Stomach (tissue), 19 donors: ENCODE measurements at places on chromosomes 2 and 18. TPM values are rescaled to one million over a fixed set of nuclear protein-coding genes. Genes with fewer than 3 reads are reported as not detected.

PCARE gene
- 0.06 TPM for polyA plus RNA-seq

TGFA gene
- 3.7 TPM for polyA plus RNA-seq

EGR4 gene
- polyA plus RNA-seq: 0.31 TPM

CABLES1 gene
- polyA plus RNA-seq: 11.6 TPM

ZNF396 gene
- 1.8 TPM for polyA plus RNA-seq

ZNF521 gene
- polyA plus RNA-seq: 3.2 TPM

SIX2 gene
- 0.20 TPM for polyA plus RNA-seq

LGALSL gene
- polyA plus RNA-seq: 11.9 TPM

UGT1A7 gene
- polyA plus RNA-seq: 34.0 TPM

GREB1L gene
- 0.15 TPM for polyA plus RNA-seq

DTYMK gene
- polyA plus RNA-seq: 29.9 TPM

GPR35 gene
- polyA plus RNA-seq: 8.5 TPM

LYPD6 gene
- 1.6 TPM for polyA plus RNA-seq

IL1R2 gene
- polyA plus RNA-seq: 11.9 TPM

HNRNPLL gene
- polyA plus RNA-seq: 13.6 TPM

RAPGEF4 gene
- 3.6 TPM for polyA plus RNA-seq

CCBE1 gene
- 0.61 TPM for polyA plus RNA-seq

ZNF519 gene
- not detected for polyA plus RNA-seq

CFAP65 gene
- polyA plus RNA-seq: not detected

NETO1 gene
- polyA plus RNA-seq: 0.06 TPM

KLHL29 gene
- 1.2 TPM for polyA plus RNA-seq

ADAM17 gene
- polyA plus RNA-seq: 5.7 TPM

ALLC gene
- polyA plus RNA-seq: not detected

AMER3 gene
- polyA plus RNA-seq: 0.37 TPM

CRYGC gene
- not detected for polyA plus RNA-seq

SAG gene
- polyA plus RNA-seq: not detected

SCG2 gene
- 1.1 TPM for polyA plus RNA-seq

ERICH2 gene
- polyA plus RNA-seq: 6.8 TPM

C2orf72 gene
- 7.3 TPM for polyA plus RNA-seq

ZRANB3 gene
- 1.2 TPM for polyA plus RNA-seq

CCDC141 gene
- 0.10 TPM for polyA plus RNA-seq

HOXD3 gene
- 2.7 TPM for polyA plus RNA-seq

AGAP1 gene
- 8.6 TPM for polyA plus RNA-seq

C2orf80 gene
- polyA plus RNA-seq: not detected

MFF gene
- polyA plus RNA-seq: 86.8 TPM

LYG1 gene
- 1.00 TPM for polyA plus RNA-seq

REL gene
- 1.9 TPM for polyA plus RNA-seq

PAIP2B gene
- 12.1 TPM for polyA plus RNA-seq

PRSS56 gene
- not detected for polyA plus RNA-seq

RGPD4 gene
- not detected for polyA plus RNA-seq
